SK-N-DZ (cell line): ENCODE measurements at places on chromosomes 3 and 15.

DNA sequence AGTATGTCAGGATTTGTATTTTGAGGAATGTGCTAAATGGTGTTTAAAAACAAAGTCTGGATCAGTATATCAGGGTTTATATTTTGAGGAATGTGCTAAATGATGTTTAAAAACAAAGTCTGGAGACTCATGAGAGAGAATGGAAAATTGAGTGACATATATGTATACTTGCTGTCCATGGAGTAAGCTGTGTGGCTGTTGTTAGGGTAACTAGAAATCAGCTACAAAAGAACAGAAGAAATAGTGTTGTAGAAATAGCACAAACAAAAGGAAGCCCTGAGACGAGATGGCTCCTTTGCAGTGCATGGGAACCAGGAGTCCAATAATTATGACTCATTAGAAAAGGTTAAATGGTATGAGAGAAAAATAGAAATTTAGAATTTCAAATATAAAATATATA lies 282.7 kb upstream of the MANF start:
- DNase-seq = no peak

- no peak for DNase-seq
Measured at GRCh38 chr3:37183976-37184375, 9.6 kb upstream of the LRRFIP2 start.

DNA sequence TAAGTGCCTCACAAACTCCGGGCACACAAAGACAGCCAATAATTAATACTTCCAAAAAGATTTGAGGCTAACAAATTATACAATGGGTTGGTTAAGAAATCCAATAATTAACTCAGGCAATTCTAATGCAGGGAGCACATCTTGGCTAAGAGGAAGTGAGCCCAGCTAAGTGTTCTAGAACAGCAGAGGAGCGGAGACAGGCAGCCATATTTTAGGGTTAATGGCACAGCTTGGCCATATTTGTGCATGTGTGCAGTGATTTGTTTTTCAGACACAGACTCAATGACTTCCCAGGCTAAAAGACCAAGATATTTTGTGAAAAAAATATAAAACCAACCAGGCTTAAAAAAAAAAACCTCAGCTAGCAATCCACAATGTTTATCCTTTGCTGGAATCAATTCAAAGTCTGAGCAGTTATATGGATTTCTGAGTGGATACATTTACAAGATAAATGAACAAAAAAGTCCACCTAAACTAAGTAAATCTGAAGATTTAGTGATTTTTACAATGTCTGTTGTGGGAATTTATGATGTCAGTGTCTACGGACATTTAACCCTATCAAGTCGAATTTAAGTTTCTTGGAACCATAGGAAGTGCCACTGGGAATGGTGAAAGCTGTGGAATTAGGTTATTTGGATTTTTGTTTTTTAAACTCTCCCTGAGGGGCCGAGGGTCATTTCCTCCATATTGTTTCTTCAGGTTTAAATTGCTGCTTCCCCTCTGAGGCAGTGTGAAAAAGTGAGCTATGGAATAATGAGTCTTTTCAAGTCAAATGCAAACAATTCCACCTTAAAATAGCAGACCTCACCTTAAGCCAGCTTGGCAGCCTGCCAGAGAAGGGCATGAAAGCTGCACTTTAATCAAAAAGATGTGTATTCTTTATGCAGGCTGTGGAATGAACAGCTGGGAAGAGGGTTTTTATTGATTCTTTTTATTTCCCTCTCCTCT lies 413.7 kb upstream of the TBL1XR1 start:
- no peak for DNase-seq

GRCh38 chr3:8532251-8532871 lies 30.7 kb downstream of the LMCD1 start:
- DNase-seq = no peak

GRCh38 chr15:91553196-91553854 lies 300.2 kb upstream of the SLCO3A1 start:
- no peak for DNase-seq

GRCh38 chr15:31032961-31033371 lies 41.5 kb upstream of the MTMR10 start:
- DNase-seq = no peak

GRCh38 chr3:15284121-15284889 lies 48.1 kb downstream of the SH3BP5 start:
- DNase-seq = no peak

- no peak for DNase-seq
Measured at GRCh38 chr3:149647812-149648211, 10.0 kb downstream of the WWTR1 start.

DNA sequence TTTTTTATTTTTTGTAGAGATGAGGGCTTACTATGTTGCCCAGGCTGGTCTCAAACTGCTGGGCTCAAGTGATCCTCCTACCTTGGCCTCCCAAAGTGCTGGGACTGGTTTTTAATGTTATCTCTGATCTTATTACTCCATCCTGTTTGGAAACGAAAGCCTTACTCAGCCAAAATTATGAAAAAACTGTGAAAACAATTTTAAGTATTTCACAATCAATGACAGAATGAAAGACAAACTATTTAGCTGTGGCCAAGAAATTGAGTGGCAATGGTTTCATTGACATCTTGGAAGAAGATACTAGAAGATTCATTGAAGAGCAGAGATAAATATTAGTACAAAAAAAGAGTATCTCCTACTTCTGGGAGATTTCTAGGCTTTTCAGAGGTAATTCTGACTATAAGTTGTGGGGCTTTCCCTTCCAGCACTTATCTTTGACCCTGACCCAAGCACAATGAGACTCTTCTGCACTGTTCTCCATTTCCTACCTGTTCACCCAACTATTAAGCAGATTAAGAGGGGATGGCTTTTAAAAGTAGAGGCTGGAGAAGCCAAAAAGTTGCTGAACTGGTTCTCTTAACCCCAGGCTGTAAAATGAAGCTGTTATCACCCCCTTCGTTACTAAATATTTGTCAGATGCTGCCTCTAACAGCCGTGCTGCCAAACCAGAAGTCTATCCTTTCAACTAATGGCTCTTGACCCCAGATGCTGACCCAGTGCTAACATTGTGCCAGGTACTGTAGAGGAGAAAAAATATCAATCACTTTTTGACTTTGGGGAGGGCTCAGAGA lies 14.2 kb upstream of the SLC25A36 start:
- DNase-seq = no peak

DNA sequence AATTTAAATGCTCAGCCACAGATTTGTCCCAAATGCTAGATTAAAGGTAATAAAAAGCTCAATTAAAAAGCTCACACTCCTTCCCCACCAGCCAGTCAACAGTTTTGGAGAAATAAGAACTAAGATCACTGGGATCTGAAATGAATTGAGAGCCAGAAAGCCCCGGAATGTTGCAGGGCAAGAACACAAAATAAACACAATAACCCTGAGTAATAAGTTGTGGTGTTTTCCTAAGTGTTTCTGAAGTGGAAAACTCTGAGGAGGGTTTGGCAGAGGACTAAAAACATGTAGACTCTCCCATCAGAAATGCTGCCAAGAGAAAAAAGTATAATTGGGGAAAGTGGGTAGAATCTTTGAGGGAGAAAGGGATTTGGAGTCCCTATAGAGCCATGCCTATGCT lies 127.8 kb downstream of the ABI3BP start:
- DNase-seq = no peak

- peak; percentile 34 for DNase-seq
Measured at GRCh38 chr3:58237941-58238681, 519 bp downstream of the ABHD6 start.

GRCh38 chr3:31768479-31769125 lies 212.5 kb downstream of the OSBPL10 start:
- DNase-seq = peak; percentile 78

DNA sequence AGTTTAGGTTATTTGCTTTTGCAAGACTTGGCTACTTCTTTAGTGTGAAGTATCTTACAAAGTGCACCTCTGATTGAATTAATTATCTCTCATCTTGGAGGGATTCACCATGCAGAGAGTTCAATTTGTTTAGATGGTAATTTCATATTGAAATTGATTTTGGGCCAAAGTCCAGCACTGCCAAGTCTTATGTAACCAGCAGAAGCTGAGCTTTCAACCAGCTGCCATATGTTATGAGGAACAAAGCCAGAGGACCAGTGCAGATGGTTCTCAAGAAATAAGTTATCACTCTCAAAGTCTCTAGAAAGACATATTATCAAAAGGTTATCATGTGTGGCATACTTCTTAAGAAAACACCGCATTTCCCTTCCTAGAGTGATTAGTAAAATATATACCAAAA lies 29.0 kb downstream of the ABHD6 start:
- no peak for DNase-seq

DNA sequence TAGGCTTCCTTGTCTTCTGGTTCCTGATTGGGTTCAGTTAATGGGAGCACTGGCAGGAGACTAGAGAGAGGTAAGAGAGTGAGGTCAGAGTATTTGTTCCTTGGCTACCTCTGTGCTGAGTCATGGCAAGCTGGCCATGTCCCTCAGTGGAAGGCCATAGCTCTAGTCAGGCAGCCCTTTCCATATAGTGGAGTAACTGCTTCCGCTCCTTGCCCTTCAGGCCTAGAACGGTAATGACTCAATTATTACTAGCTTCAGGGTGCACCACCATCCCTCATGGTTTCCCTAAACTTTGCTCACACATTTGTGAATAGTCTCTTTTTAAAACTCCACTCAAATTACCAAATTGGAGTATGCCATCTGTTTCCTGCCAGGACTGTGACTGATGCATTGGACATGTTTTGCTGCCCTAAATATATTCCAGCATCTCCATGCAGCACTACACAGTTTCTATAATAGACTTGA lies 10.5 kb upstream of the ANO10 start:
- no peak for DNase-seq

- DNase-seq = no peak
Measured at GRCh38 chr15:52283281-52283680, 12.3 kb downstream of the MYO5C start.

- DNase-seq = no peak
Measured at GRCh38 chr3:100389025-100389424, 11.9 kb downstream of the TOMM70 start.

- DNase-seq = no peak
Measured at GRCh38 chr15:31273258-31273941, 53.2 kb upstream of the KLF13 start.

- DNase-seq = no peak
Measured at GRCh38 chr3:69776289-69776688, 37.0 kb downstream of the MITF start.

DNA sequence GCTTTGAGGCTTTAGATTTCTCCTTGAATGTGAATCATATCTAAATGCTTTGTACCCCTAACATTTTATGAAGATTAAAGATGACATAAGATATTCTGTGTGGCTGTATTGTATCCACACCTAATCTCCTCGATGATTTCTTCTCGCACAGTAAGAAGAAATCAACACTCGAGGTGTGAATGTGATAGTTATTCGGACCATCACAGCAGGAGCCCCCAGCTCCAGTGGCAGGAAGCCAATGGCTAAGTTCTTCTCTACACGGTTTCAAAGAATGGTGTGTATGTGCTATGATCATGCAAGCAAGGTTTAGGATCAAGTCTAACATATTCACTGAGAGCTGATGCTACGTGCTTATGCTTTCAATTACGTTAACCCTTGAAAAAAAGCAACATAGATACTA lies 271.0 kb downstream of the SUCLG2 start:
- DNase-seq = no peak

DNA sequence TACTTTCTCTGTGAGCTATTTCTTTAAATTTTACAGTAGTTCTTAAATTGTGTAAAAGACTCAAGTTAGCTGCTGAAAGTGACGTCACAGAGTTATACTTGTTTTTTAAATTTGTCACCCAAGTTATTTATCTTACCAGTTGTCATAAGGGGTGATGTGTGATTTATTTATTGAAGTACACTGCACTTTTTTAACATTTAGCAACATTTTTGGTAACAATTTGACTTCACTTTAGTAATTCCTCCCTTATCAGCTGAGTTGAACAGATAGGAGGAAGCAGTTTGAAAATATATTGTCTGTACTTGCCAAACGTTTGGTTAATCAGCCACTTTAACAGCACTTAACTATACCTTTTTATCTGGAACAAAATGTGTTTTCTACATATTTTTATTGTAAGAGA lies 3.8 kb downstream of the STT3B start:
- no peak for DNase-seq

GRCh38 chr15:79653533-79653932 lies 221.4 kb downstream of the MINAR1 start:
- DNase-seq = no peak

GRCh38 chr15:83977992-83978391 lies 257.6 kb upstream of the GOLGA6L4 start:
- no peak for DNase-seq

- DNase-seq = no peak
Measured at GRCh38 chr3:160653512-160653911, 23.4 kb upstream of the ARL14 start.

DNA sequence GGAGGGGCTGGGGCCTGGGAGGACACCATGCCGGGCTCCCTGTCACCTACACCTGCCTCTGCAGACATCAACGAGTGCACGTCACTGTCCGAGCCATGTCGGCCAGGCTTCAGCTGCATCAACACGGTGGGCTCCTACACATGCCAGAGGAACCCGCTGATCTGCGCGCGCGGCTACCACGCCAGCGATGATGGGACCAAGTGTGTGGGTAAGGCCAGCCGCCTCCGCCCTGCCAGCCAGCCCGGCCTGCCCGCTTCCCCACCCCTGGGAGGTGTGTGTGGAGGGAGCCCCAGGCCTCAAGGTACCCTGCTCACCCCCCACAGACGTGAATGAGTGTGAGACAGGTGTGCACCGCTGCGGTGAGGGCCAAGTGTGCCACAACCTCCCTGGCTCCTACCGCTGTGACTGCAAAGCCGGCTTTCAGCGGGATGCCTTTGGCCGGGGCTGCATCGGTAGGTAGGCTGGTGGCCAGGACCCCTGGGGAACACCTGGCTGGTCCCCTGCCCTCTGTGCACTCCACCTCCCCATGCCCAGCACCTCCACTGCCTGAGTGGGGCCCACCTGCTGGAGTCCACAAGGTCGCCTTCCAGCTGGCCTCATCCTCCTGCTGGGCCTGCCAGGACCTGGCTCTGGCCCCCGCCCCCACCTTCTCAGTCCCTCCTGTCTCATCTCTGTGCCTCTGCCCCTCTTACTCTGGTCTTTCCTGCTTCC lies 80.1 kb downstream of the FBLN2 start:
- DNase-seq = no peak

DNA sequence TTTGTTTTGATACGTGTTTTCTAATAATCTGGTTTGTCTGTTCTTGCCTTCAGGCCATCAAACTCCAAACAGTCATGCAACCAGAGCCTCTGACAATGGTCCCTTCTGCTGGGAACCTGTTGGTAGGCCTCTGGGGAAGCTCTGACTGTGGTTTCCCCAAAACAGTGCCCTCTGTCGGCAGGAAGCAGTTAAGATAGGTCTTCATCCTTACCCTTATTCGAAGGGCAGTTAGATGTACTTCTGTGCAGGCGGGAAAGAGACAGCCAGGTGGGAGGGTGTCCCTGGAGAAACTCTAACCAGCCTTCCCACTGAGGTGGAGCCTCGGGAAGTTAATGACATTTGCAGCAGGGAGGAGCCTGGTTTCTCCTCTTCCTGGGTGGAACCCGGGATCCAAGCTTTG lies 81.6 kb upstream of the CHMP2B start:
- peak; percentile 45 for DNase-seq

DNA sequence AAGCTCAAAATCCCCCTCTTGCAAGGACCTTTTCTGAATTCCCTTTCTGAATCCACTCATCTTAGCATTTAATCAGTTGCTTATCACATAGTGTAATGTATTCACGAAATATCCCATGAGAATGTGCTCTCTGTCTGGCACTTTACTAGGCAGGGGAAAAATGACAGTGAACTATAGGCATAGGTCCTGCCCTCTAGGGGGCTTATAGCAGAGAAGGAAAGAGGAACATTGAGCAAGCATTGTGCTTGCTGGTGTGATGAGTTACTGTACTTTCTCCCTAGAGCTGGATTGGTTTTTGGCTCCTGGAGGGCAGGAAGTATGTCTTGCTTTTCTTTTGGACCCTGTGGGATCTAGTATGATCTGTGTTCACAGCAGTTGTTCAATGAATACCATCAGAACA lies 26.5 kb downstream of the DUOX2 start:
- DNase-seq = no peak
